Heart left ventricle (tissue), 16 donors: ENCODE measurements at places on chromosomes 5 and 9. TPM values are rescaled to one million over a fixed set of nuclear protein-coding genes. Genes with fewer than 3 reads are reported as not detected.

Gene CCL19
- polyA plus RNA-seq = 0.46 TPM

Gene SPINK1
- polyA plus RNA-seq = 0.50 TPM

Gene INSL6
- polyA plus RNA-seq = not detected

Gene MAST4
- polyA plus RNA-seq = 59.9 TPM

GRCh38 chr5:18102733-18103132 is 468.5 kb downstream of the TAF11L14 start:
- no peak for DNase-seq

DNA sequence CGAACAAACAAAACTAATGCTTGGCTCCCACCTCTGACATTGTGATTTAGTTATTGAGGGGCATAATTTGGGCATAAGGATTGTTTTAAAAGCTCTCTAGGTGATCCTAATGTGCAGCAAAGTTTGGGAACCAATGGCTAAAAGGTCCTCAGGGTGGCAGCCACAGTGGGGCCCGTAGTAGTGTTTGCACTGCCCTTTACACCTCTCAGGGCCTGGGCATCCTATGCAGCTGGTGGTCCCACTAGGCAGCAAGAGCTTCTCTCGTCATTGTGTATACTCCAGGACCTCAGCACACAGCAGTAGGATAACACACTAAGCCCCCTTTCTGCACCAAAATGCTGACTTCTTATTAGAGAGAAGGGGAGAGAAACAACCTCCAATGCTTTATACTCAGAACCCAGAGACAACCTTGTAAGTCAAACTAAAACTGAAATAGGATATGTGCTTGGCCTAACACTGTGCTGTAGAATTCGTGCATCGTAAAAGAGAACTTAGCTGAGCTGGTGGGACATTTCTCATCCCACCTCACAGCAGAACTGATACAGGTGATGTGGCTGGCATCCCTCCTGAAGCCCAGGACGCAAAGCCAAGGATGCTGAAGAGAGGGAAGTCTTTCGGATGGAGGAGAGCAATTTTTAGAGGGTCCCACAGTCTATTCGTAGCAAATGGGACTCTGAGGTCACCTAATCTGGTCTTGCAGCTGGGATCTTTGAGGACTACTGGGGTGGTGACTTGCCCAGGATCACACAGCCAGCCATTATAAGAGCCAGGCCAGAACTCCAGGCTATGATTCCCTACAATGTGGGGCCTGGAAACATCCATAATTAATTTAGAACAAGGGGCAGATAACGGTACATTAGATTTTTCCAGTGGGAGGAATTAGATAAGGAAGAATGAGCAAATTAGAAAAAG is 1.2 kb downstream of the GLRX start:
- no peak for DNase-seq

DNA sequence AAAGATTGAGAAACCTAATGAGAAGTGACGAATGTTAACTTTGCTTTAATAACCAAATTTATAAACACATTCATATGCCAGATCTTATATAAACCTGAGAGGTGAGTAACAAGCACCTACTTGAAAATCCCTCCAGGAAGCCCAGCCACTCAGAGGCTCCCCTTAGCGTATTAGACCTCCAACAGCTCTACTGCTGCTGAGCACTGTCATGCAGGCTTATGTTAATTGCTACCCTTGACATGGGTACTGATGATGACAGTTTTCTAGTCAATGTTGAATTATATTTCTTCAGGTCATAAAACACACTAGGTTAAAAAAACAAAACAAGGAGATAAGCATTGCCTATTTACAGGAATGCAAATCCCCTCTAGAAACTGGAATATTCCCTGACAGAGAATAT is 161.2 kb downstream of the MPDZ start:
- no peak for DNase-seq

DNA sequence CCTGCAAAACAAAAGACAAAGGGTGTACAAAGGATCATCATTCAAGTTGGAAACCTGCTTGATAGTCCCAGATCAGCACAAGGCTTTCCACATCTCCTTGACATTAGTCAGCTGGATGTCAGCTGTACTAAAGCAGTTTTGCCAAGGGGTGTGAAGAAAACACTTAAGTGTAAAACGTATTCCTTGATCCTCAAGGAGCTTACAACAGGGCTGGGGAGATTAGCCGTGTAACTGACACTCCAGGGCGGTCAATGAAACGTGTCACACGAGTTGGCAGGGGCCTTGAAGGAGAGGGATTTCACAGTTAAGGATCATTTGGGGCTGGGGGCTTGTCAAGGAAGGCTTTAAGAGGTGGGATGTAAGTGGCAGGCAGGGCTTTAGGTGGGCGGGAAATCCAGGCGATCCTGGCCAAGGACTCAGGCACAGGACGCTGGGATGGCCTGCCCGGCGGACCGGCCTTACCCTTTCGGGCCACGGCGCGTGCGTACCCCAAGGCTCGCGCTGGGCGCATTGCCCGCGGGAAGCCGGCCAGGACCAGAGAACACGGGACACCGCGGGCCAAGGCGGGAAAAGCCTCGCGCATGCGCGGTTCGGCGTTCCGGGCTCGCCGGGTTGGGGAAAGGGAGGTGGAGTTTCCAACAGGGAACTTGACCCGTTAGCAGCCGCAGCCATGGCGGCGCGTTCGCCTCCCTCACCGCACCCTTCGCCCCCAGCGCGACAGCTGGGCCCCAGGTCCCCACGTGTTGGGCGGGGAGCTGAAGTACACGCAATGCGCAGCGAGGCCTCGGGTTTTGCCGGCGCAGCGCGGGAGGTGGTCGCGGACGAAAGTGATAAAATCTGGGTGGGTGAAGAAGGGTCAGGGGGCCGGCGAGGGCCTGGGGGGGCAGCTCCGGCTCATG is at the start of gene CNTLN:
Gene CNTLN, plus strand, starts transcription at position 645 of the 899 bp plus-strand sequence. Its CDS starts 26 bp downstream, at position 671.
- DNase-seq = peak; percentile 96

DNA sequence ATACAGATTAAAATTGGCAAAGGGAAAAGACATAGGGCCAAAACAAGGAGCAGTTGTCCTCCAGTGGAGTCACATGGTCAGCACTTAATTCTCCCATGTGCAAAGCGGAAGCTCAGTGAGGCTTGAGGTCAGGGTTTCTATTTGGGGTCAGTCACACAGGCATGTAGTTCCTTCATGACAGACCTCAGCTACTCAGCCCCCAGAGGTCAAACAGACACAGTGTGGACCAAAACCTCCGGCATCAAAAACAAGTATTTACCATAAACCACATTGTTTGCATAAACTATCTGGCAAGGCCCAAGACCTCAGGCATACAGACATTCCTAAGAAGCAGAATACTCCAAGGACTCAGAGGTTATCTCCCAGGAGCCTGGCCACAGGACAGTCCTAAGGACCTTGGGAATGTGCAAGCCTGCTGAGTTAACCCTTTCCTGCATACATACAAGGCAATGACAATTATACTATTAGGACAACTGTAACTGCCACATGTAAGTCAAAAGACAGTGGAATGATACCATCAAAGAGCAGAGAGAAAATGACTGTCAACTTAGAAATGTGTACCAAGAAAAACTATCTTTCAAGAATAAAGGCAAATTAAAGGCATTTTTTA is 28.7 kb upstream of the FNIP1 start:
- no peak for DNase-seq

- no peak for DNase-seq
These were observed 93.1 kb upstream of the WWC1 start for GRCh38 chr5:168198359-168198758.

DNA sequence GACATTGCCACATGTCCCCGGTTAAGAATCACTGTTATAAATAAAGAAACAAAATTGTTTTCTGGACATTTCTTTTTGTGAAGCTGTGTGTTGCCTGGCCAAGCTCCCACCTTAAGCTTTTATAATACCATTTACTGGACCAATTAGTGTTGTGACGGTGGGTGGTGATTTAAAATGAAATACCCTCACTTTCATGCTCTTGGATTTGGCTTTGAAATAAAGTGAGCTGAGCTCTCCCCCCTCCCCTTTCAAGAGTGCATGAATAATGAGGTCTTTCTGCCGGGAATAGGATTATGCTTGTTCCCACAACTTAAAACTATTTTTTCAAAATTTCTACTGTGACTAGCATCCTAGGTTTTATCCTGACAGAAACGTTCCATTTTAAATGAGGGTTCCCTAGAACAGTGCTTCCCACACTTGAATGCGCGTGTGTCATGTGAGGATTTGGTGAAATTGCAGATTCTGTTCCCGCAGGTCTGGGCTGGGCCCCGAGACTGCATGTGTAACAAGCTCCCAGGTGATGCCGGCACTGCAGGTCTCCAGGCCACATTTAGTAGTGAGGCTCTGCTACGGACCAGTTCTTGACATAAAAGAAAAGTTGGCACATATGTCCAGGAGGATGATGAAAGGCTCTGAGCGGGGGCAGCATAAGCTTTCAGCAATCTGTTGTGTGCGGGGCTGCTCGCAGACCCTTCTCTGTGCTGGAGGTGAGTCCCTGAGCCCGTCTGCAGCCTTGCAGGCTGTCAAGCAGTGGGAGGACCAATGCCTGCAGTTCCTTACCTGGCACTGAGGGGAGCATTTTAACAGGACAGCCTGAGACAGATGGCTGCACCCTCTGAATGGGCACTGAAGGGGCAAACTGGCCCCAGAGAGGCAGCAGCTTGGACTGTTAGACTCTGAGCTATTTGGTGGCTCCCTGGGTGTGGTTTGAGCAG is 24.4 kb downstream of the IQGAP2 start:
- no peak for DNase-seq

DNA sequence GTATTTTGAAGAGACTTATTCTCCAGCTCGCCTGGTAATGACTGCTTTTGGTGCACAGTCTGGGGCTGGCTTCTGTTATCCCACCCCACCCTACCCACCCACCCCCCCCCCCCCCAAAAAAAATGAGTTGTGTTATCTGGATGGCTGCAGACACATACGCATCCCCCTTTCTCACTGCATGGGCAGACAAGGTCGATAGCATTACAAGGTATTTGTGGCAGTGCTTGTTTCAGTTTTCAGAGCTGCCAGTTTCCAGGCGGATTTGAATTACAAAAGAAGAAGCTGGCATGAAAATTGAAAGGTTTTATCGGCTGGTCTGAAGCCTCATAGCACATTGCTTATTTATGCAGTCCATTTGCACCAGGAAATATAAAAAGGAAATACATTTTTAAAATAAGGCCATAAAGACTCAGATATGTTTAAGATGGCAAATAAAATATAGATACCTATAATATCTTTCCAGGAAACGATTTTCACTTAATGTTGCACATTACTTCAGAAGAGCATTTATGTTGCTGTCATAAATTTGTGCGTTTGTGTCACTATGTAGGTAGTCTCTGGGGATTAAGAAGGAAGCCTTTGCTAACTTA is 85.1 kb upstream of the GRHPR start:
- no peak for DNase-seq

GRCh38 chr9:38296807-38297206 is 95.7 kb upstream of the ALDH1B1 start:
- DNase-seq = no peak

GRCh38 chr9:84447305-84447704 is 106.7 kb upstream of the SLC28A3 start:
- no peak for DNase-seq

DNA sequence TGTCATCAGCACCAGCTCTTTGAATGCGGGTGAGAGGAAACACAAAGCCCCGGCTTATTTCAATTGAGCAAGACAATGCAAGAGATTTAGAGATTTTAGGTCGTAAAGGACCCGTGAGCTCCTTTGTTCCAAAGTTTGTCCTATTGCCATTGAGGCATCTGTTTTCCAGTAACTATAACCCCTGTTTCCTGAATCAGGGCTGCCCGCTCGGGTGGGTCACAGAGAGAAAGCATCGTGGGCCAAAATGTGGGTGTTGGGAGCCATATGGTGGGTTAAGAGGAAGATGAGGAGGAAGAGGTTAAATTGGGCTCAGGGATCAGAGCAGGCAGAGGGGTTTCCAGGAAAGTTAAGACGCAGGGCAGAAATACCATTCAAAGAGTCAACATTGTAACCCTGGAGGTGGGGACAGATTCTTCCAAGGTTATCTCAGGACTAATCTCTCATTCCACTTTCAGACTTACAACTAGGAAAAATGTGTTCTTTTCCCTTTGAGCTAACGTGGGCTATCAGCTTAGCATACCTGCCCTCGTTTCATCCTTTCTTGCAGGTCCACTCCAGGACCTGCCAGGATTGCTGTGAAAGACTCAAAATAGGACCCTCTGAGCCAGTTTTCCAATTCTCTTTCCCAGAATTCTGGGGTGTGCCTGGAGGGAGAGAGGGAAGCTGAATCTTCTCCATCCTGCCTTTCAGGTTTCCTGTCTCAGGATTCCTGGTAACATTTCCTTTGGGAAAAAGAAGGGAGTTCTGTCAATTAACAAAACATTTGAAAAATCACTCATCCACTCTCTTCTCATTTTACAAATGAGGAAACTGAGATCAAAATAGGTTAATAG is 95.5 kb upstream of the TAF11L2 start:
- DNase-seq = no peak

GRCh38 chr9:3549225-3549624 is 23.4 kb upstream of the RFX3 start:
- DNase-seq = no peak

GRCh38 chr5:6096101-6096500 is 282.2 kb downstream of the MED10 start:
- no peak for DNase-seq

DNA sequence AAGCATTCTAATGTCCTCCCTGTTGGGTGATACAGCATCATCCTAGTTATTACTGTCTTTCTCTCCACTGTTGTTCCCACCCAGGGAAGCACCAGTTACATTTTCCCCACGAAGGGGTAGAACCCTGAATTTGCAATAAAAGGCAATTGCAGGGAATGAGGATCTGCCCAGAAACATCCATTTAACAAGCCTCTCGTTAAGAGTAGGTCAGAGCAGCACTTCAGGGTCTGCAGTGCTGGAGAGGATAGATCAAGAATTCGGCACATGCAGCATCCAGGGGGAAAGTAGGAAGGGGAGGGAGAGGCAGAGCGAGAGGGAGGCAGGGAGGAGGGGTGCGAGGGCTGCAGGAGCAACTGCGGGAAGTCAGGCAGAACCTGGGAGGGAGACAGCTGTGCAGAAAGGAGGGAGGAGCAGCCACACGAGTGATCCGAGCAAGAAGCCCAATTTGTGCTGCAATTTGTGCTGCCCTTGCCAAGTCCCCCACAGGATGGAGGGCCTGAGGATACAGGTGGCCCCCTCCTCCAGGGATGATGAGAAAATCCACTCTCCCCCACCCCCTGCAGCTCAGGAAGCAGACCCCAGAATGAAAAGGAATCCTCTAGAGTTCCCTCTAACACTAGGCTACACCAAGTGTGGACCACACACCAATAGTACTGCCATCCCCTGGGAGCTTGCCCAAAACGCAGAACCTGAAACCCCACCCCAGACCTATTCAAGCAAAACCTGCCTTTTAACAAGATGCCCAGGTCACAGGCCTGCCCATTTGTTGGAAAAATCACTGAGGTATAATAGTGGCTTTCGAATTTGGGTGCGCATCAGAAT is 62.2 kb downstream of the EPB41L4B start:
- DNase-seq = no peak

DNA sequence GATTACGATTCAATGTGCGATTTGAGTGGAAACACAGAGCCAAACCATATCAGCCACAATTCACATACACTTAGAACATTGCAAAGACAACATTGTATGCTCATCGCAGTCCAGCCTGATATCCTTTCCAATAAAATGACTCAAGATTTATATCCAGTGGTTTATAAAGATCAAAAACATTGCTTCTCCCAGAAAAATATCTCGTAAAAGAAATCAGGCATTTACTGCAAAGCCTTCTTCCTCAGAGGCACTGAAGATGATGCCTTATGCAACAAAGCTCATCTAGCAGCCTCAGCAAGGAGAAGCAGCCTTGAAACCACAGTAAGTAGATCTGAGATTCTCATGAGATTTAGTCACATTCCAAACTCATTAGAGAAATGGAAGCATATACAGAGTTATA is 523.8 kb downstream of the ELAVL2 start:
- DNase-seq = no peak
